ENCODE measurements at places on chromosomes 5 and 9.

DNA sequence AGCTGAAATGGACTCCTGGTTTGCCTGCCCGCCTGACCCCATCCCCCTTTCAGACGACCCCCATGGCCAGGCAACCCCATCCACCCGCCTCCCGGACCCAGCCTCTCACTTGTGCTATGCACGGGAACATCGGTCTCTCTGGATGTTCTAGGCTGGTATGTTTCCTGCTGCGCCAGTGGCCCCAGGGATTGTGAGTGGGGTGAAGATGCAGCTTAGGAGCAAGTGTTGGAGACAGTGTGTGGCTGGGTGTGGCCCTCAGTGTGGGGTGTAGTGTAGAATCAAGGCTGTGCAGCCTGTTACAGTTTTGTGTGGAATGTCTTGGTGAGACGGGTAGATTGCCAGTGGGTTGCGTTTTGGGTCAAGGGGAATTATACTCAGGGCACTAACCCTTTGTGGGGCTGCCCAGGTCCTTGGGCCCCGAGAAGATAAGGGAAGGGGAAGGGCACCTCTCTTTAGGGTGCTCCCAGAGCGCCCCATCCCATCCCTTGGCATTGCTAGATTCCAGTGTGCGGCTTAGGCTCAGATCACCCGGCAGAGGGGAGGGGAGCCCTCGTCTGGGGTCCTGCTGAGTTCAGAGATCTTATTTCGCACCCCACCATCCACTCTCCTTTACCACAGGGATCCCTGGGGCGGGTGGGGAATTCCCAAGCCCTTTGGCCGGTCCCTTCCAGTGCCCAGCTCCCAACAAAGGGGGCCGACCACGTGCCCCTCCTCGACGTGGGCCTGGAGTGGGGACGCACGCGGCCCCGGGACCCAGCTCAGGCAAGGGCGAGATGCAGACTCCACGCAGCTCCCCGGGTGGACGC lies 4.6 kb downstream of the IER5L start:
- DNase-seq = no peak

DNA sequence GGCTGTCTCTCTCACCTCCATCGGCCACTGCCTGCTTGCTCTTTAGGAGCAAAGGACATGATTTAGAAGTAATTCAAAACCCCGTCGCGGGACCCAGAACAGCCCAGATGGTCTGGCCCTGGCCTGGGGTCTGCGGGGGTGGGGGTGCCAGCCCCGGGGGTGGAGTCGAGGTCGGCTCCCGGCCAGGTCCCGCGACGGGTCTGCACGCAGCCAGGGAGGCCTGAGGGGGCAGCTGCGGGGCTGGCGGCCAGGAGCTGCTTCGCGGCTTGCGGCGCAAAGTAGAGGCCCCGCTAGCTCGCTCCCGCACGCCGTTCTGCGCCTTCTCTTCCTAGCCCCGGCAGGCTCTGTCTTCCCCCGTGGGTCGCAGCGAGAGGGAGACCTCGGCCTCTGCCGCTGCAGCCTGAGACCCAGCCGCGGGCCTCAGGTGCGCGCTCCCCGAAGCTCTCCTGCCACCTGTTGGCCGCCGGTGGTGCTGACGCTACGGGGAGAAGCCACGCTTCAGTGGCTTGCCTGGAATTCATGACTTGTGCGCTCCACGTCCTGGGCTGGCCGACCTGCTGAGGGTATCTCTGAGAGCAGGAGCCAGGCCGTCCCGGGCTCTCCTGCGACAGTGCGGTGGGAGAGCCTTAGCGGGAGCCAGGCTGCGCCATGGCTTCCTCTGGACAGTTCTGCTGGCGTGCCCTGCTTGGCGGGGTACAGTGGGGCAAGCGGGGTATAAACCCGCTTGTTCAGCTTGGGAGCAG lies 157.2 kb upstream of the PITX1 start:
- DNase-seq = peak; percentile 69

GRCh38 chr5:79333852-79334557 lies 98.1 kb downstream of the JMY start:
- DNase-seq = no peak

- DNase-seq = no peak
Measured at GRCh38 chr5:169711551-169712225, 74.6 kb downstream of the DOCK2 start.

- no peak for DNase-seq
Measured at GRCh38 chr5:168974082-168974481, 326.9 kb downstream of the SLIT3 start.

- no peak for DNase-seq
Measured at GRCh38 chr5:115209279-115209678, 39.6 kb upstream of the TRIM36 start.

DNA sequence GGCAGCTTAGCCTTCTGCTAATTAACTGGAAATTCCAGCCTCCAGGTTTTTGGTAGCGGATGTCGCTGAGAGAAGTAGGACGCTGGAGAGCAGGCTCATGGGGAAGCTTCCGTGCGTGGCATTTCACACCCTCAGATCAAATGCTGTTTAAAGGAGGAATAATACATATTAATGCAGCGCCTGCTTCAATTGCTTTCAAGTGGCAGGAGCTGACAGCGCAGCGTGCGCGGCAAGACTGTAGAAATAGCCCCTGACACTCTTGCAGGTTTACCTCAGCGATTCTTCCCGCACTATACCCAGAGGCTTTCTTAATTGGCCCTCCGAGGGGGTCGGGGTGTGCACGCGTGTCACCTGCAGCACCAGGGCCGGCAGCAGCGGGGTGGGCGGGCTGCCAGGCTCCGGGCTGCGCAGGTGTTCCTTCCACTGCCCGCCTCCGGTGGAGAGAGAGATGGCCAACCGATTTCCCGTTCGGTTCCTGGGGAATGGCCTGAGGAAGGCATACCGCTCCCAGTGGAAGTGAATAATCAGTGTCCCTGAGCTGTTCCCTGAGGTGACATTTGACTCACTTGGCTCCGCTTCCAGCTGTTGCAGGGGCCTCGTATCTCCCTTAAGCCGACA lies 427.9 kb downstream of the KCTD16 start:
- no peak for DNase-seq

DNA sequence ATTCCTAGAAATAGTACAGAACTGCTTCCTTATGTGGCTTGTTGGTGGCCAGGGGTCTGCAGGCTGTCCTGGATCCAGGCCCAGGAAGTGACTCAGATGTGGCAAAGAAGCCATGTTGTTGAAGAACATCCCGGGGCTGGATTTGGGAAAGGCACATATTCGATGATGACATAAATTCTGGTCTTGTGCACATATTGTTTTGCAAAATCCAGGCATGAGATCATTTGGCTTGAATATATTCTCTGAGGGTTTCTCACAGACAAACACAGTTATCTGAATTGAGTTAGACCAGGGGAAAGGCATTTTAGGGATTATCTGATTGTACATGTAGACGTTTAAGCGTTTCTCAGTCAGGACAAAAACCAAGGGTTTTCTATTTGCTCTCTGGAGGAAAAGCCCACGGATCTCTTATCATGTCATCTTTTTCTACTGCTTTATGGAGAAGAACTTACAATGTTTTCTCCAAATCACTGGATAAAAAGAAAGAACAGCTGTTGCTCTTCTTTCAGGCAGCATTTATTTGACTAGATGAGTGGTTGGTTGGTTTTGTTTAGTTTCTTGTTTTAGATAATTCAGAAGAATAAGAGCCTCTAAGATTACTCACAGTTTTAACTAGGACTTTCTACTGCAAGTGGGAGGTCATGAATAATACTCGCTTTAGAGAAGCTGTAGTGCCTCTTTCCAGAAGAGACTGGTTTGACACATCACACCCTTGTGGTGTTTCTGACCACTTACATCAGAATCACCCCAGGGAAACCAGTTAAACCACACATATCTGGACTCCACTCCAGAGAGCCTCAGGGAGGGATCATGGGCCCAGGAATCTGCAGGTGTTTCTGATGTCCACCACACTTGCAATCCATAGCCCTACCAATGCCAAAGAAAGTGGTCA lies 29.5 kb upstream of the LHFPL2 start:
- no peak for DNase-seq

DNA sequence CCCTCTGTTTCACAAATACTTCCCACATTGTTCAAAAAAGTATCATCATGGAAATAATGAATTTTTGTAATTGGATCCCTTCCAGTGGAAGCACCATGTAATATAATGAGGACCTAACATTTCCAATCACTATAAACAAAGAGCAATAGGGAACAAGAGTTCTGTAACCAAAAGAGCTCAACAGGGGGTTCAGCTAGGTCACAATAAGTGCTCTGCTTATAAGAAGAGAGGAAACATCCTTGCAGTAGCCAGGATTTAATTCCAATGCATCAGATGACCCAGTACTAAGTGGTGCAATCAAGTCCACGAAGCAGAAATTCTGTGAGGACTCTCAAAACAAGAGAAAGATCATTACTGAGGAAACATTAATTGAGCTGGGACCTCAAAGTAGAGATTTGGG lies 5.9 kb downstream of the SERINC5 start:
- no peak for DNase-seq

GRCh38 chr9:27210588-27210987 lies 86.4 kb downstream of the EQTN start:
- DNase-seq = no peak

DNA sequence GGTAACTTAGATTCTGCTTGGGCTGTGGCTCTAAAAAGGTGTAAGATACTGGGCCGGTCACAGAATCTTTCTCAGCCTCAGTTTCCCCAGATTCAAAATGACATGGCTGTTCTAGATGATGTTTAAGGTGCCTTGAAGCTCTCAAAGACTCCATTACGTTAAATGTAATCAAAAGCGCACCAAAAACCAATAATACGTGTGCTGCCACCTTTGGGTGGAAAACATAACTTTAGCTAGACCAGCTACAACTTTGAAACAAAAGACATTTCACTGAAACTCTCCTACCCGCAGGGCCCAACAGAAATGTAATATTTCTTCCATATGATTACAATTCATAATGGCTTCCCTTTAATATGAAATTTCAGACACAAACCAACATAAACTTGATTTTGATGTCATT lies 35.0 kb upstream of the PCSK5 start:
- no peak for DNase-seq

DNA sequence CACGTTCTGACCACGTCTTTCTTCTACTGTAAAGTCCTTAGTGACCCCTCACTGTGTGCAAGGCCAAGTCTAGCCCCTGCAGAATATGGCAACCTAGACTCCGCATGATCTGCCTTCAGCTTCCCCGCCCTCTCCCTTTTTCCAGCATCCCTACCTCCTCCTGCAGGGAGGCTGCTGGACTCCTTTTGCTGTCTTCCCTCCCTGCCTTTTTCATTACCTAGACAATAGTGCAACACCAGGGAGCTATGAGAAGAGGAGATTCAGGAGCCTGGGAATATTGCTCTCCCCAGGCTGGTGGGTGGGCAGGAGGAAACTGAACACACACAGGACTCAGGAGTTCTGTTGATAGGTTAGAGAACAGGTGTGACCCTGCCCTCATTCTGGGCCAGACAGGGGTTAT lies 33.1 kb upstream of the LARP1 start:
- no peak for DNase-seq

DNA sequence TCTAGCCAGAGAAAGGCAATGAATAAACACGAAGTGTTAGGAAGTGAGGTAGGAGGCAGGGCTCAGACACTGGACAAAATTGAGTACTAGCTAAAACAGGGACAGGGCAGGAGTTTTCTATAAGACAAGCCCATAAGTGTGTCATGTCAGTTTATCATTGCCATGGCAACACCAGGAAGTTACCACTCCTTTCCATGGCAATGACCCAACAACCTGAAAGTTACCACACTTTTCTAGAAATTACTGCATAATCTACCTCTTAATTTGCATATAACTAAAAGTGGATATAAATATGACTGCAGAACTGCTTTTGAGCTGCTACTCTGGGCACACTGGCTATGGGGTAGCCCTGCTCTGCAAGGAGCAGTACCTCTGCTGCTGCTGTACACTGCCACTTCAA lies 442.5 kb upstream of the COX7C start:
- DNase-seq = no peak

GRCh38 chr9:4048441-4048840 lies 251.4 kb downstream of the GLIS3 start:
- DNase-seq = no peak

DNA sequence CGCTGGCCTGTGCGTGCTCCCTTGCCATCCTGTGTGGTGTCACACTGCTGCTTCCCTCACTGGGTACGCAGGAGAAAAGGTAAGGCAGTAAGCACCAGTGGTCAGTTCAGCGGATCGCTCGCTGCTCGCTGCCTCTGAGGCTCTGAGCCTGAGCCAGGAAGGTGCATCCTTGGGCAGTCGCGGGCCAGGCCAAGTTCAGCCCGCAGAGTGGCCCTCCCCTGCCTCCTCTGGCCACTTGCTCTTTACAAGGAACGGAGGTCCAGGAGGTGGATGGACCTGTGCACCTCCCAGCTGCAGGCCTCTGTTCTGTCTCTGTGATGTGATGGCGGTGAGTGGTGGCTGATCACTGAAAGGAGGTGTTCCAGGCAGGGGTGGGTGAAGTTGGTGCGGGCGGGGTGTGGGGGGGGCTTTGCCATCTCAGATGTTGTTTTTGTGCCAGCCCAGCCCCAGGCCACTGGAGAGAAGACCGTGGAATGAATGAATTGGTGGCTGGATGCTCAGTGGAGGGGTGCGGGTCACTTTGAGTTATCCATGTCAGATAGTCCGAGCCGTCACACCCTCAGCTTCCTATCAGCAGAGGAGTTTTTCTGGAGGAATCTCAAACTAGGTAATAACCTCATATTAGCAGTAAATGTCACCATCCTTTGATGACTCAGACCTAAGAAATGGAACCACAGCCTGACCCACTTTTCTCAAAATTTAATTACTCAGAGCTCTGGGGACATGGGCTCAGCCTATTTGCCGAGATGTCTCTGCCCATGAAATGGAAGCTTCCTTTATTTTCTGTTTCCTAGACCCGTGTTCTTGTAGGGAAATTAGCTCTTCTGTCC lies 7.3 kb downstream of the COL5A1 start:
- no peak for DNase-seq

DNA sequence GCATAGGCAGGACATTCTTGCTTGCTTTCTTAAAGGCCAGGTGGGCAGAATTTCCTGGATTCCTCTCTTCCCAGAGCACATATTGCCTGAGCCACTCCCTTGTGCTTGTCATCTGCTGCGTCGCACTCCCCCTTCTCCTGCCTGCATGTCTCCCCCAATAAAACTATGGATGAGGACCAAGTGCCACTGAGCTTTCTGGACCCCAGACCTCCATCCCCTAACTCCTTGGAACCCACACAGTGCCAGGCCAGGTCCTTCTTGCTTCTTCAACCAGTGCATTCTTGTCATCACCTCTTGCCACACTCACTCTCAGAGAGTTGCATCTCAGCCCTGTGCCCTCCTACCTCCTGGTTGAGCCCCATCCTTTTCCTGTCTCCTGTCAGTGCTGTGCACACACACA lies 157.9 kb upstream of the PANK3 start:
- no peak for DNase-seq

DNA sequence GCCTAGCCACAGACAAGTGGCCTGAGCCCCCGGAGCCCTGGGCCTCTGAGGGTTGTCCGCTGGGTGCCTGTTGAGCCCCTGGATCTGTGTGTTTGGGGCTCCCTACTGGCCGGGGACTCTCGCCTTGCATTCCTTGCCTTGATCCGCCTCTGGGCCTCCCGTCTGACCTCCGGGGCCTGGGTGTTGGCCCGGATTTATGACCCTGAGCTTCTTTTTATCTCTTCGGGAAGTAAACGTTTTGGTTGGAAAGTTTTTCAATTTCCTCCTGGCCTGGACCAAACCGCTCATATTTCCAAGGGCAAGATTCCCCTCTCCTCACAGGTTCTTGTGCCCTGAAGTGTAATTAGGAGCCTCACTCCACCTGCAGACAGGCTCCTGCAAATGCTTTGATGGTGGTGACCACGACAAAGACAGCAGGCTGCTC lies 69.3 kb upstream of the EGFLAM start:
- no peak for DNase-seq

- DNase-seq = no peak
Measured at GRCh38 chr9:10855847-10856246, 243.0 kb upstream of the PTPRD start.

- DNase-seq = no peak
Measured at GRCh38 chr9:37624073-37624472, 26.7 kb upstream of the FRMPD1 start.
